NCI-H460 (cell line): ENCODE measurements at places on chromosomes 1 and 21. TPM values are rescaled to one million over a fixed set of nuclear protein-coding genes. Genes with fewer than 3 reads are reported as not detected.

Gene GPR37L1
- not detected in 2 replicates for total RNA-seq

Gene EPHA10
- 0.05 and 0.43 TPM in 2 replicates for total RNA-seq

Gene ZNF362
- total RNA-seq, result 1.1 and 2.5 TPM in 2 replicates

Gene TIMM17A
- 116 and 136 TPM in 2 replicates for total RNA-seq

Gene MEX3A
- 2.8 and 3.0 TPM in 2 replicates for total RNA-seq

Gene FAF1
- 58.6 and 65.7 TPM in 2 replicates for total RNA-seq

Gene KRTAP13-3
- total RNA-seq, result not detected in 2 replicates

Gene AGT
- total RNA-seq, result not detected in 2 replicates

Gene FNDC10
- total RNA-seq, result 2.0 and 2.2 TPM in 2 replicates

Gene CROCC
- 3.3 and 4.8 TPM in 2 replicates for total RNA-seq
